ENCODE measurements at places on chromosomes 6 and 20. TPM values are rescaled to one million over a fixed set of nuclear protein-coding genes. Genes with fewer than 3 reads are reported as not detected.

GRCh38 chr20:5056801-5057599 is 55.7 kb upstream of the SLC23A2 start:
- H3K4me3 ChIP-seq = no peak overlapping the region
- no peaks in the 10 kb centered on the region for H3K27me3 ChIP-seq
- peak; percentile 61 for DNase-seq
- H3K4me1 ChIP-seq = peaks cover 26% of the 10 kb centered on the region

- H3K27ac ChIP-seq = no peak overlapping the region
- DNase-seq = no peak
- no peak overlapping the region for H3K4me3 ChIP-seq
- no peaks in the 10 kb centered on the region for H3K27me3 ChIP-seq
- no peaks in the 10 kb centered on the region for H3K4me1 ChIP-seq
These were observed 510.8 kb downstream of the PTPRT start for GRCh38 chr20:42678895-42679294.

GRCh38 chr20:728256-728944 is 39.9 kb downstream of the SLC52A3 start:
- H3K27me3 ChIP-seq = peaks cover 5% of the 10 kb centered on the region
- no peak overlapping the region for H3K27ac ChIP-seq
- no peak overlapping the region for H3K4me3 ChIP-seq
- DNase-seq = no peak
- H3K4me1 ChIP-seq = no peaks in the 10 kb centered on the region
- no peaks in the 10 kb centered on the region for H3K36me3 ChIP-seq

DNA sequence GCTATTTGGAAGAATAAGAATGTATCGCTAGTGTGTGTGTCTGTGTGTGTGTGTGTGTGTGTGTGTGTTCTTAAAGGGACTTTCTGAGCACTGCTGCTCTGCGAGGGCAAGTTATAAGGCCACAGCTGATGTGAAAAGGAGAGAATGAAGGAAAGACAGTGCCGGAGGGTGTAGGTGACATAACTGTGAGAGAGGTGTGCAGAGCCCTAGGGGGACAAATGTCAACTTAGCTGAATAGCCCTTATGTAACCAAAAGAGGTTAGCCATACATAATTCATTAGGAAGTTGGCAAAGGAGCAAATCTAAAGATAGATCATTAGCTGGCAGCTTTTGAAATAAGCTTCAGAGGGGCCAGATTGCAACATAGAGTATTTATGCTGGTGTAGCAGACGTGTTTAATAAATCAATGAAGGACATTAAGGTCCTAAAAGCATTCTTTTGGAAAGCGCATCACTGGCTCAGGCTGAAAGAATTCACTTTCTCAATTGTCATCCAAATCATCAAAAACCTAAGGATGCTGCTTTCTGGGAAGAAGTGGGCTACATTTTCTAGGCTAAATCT is 81.0 kb downstream of the NDUFAF5 start:
- H3K4me1 ChIP-seq = no peaks in the 10 kb centered on the region
- no peaks in the 10 kb centered on the region for H3K27me3 ChIP-seq
- no peak overlapping the region for H3K27ac ChIP-seq
- no peak for DNase-seq
- no peaks in the 10 kb centered on the region for H3K36me3 ChIP-seq
- no peak overlapping the region for H3K4me3 ChIP-seq

- H3K36me3 ChIP-seq = no peaks in the 10 kb centered on the region
- no peaks in the 10 kb centered on the region for H3K4me1 ChIP-seq
- no peak overlapping the region for H3K27ac ChIP-seq
These were observed 14.7 kb downstream of the FOXF2 start for GRCh38 chr6:1403851-1404712.

GRCh38 chr6:124741341-124741740 is 220.9 kb upstream of the RNF217 start:
- H3K4me1 ChIP-seq = no peaks in the 10 kb centered on the region
- no peak overlapping the region for H3K27ac ChIP-seq
- H3K4me3 ChIP-seq = no peak overlapping the region
- no peak for DNase-seq
- H3K27me3 ChIP-seq = no peaks in the 10 kb centered on the region

GRCh38 chr20:59774921-59775686 is 158.3 kb downstream of the SYCP2 start:
- DNase-seq = no peak
- H3K27ac ChIP-seq = no peak overlapping the region
- no peaks in the 10 kb centered on the region for H3K36me3 ChIP-seq
- H3K4me1 ChIP-seq = no peaks in the 10 kb centered on the region

DNA sequence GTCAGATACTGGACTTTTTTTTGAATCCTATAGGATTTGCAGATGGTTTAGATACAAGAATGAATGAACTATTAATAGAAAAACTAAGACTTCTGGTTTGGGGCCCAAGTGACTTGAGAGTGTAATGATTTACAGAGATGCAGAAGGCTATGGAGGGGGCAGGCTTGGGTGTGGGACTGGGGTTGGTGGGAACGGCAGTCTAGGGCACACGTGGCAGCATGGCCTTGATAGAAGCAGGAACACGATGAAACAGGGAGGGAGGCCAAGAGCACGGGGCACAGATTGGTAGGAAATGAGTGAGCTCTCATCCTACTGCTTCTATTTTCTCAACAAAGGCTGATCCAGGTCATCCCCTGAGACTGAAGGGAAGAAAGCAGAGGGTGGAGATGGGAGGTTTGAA is 3.4 kb upstream of the UST start:
- no peak overlapping the region for H3K27ac ChIP-seq
- peaks cover 8% of the 10 kb centered on the region for H3K4me1 ChIP-seq
- no peak overlapping the region for H3K4me3 ChIP-seq
- no peaks in the 10 kb centered on the region for H3K36me3 ChIP-seq
- peaks cover 7% of the 10 kb centered on the region for H3K27me3 ChIP-seq

DNA sequence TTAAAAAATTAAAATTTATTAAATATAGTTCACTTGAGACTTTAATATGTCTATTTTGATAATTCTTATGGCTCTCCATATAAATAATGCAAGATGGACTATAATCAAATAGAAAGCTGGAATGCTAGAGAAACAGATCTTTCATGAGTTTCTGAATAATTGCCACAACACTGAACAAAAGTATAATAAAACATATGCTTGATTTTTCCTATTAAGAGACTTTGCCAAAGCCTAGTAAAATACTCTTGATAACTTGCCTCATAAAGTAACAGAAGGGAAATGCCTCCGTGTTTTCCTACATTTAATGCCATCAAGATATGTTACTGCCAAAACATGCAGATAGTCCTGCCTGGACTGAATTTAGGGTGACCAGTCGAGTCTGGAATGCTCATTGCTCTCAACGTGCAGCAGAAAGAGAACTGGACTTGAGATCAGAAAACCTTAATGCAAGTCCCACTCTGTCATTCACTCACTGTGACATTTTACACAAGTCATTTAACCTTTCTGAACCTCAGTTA is 153.2 kb downstream of the AIG1 start:
- H3K4me1 ChIP-seq = no peaks in the 10 kb centered on the region
- no peak overlapping the region for H3K27ac ChIP-seq
- DNase-seq = no peak
- H3K36me3 ChIP-seq = no peaks in the 10 kb centered on the region
- H3K27me3 ChIP-seq = no peaks in the 10 kb centered on the region
- H3K4me3 ChIP-seq = no peak overlapping the region

- no peak for DNase-seq
- H3K27me3 ChIP-seq = peaks cover 14% of the 10 kb centered on the region
- no peak overlapping the region for H3K27ac ChIP-seq
These were observed 240.9 kb downstream of the PHACTR1 start for GRCh38 chr6:12957321-12958051.

GRCh38 chr6:33197431-33198048 is 2.9 kb downstream of the RXRB start:
- H3K27me3 ChIP-seq = no peaks in the 10 kb centered on the region
- peaks cover 36% of the 10 kb centered on the region for H3K36me3 ChIP-seq
- H3K4me1 ChIP-seq = peaks cover 46% of the 10 kb centered on the region
- no peak overlapping the region for H3K4me3 ChIP-seq
- DNase-seq = no peak

TRIM31 gene
- not detected for total RNA-seq

MMP24 gene
- total RNA-seq = not detected

DOK5 gene
- 5.1 TPM for total RNA-seq

SNPH gene
- 3.2 TPM for total RNA-seq

KCNG1 gene
- 4.5 TPM for total RNA-seq
